Upper lobe of left lung (tissue), 6 donors: ENCODE measurements at places on chromosomes 1 and 21. TPM values are rescaled to one million over a fixed set of nuclear protein-coding genes. Genes with fewer than 3 reads are reported as not detected.

The CFAP74 gene
- total RNA-seq, result 17.8 TPM

The RPTN gene
- not detected for total RNA-seq

DNA sequence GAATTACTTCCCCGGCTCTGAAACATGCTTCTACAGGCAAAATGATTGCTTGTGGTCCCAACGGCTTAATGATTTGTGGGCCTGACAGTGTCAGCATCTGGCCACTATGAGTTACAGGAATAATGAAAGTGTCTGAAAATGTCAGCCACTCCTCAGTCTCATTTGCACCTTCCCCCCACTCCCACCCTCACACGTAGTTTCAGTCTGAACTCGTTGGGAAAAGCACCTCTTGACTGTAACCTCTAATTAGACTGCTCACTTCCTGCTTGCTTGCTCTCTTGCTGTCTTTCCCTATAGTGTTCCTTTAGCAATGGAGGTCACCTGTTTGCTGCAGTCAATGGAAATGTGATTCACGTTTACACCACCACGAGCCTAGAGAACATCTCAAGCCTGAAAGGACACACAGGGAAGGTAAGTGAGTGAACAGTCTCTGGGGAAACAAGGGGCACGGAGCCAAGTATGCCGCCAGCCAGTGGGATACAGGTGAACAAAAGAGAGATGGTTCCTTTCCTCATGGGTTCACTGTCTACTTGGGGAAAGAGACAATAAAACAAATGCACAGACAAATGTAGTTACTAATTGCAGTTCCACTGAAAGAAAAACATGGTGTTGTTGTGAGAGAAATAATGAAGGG lies 27.1 kb downstream of the CFAP57 start:
- no peak for DNase-seq
- H3K4me3 ChIP-seq, result no peak overlapping the region
- no peaks in the 10 kb centered on the region for H3K36me3 ChIP-seq
- H3K27ac ChIP-seq, result no peak overlapping the region

The TEX35 gene
- total RNA-seq, result not detected

- H3K4me3 ChIP-seq, result no peak overlapping the region
- H3K27me3 ChIP-seq, result no peaks in the 10 kb centered on the region
- peaks cover 40% of the 10 kb centered on the region for H3K4me1 ChIP-seq
- DNase-seq, result no peak
Measured at GRCh38 chr1:232576537-232576936, 53.4 kb downstream of the SIPA1L2 start.

GRCh38 chr1:64691626-64692025 lies 53.2 kb upstream of the RAVER2 start:
- peaks cover 8% of the 10 kb centered on the region for H3K36me3 ChIP-seq
- no peak overlapping the region for H3K4me3 ChIP-seq
- no peaks in the 10 kb centered on the region for H3K27me3 ChIP-seq
- H3K27ac ChIP-seq, result no peak overlapping the region
- no peak for DNase-seq

GRCh38 chr1:16900751-16901150 lies 5.0 kb downstream of the RNU1-2 start:
- H3K4me1 ChIP-seq, result peaks cover 16% of the 10 kb centered on the region
- no peak overlapping the region for H3K4me3 ChIP-seq
- H3K27me3 ChIP-seq, result no peaks in the 10 kb centered on the region
- no peaks in the 10 kb centered on the region for H3K36me3 ChIP-seq

- H3K4me3 ChIP-seq, result no peak overlapping the region
- DNase-seq, result no peak
- H3K36me3 ChIP-seq, result no peaks in the 10 kb centered on the region
- no peaks in the 10 kb centered on the region for H3K4me1 ChIP-seq
- no peaks in the 10 kb centered on the region for H3K27me3 ChIP-seq
Measured at GRCh38 chr1:104125266-104125665, 375.6 kb downstream of the AMY1C start.

DNA sequence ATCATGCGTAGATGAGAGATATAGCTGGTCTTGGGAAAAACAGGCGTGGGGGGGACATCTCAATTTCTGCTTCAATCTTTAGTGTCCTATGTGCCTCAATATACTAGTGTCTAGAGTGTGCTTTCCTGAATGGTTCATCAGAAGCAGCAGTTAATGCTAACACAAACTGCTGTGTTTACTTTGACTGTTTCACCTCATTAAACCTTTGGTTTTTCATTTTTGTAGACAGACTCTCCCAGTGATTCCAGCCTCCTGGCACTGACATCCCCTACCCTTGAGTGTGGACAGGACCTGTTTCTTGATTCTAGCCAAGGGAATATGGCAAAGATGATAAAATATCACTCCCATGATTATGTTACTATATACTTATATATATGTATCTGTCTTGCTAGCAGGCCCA lies 37.6 kb downstream of the ZYG11A start:
- no peaks in the 10 kb centered on the region for H3K36me3 ChIP-seq
- no peaks in the 10 kb centered on the region for H3K27me3 ChIP-seq
- H3K4me3 ChIP-seq, result no peak overlapping the region

GRCh38 chr1:66984491-66984890 lies 59.7 kb downstream of the MIER1 start:
- H3K27me3 ChIP-seq, result no peaks in the 10 kb centered on the region
- no peak overlapping the region for H3K4me3 ChIP-seq
- H3K36me3 ChIP-seq, result peaks cover 10% of the 10 kb centered on the region
- H3K27ac ChIP-seq, result no peak overlapping the region
- H3K4me1 ChIP-seq, result peaks cover 17% of the 10 kb centered on the region

- H3K4me1 ChIP-seq, result peaks cover 7% of the 10 kb centered on the region
- H3K27me3 ChIP-seq, result no peaks in the 10 kb centered on the region
- H3K4me3 ChIP-seq, result no peak overlapping the region
Measured at GRCh38 chr21:43274022-43274945, 105.5 kb downstream of the CRYAA start.

DNA sequence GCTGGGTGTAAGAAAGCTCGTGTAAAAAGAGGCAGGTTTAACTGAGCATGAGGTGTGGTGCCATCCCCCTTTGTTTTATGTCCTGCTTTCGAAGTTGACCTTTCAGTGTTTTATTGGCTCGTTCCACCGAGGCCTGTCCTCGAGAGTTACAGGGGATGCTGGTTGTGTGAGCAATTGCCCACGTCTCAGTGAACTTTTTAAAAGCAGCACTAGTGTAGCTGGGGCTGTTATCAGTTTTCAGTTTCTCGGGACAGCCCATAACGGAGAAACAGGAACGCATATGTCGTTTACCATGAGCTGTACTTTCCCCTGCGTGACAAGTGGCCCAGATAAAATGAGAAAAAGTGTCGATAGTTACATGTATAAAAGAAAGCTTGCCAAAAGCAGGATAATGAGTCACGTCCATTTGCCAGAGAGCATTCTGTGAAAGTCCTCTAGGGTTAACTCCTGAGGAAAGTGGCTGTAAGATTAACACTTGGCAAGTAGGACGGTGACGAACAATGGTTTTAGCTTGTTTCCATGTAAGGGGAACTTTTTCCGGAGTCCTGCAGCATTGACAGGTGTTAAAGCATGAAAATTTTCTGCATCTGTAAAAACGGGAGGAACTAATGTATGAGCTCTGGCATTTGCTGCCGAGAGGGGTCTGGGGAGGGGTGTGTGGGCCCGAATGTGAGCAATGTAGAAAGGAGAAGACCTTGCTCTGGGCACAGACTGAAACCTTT lies 7.8 kb upstream of the LRRC47 start:
- no peak overlapping the region for H3K27ac ChIP-seq
- DNase-seq, result no peak
- H3K4me3 ChIP-seq, result no peak overlapping the region

- H3K27me3 ChIP-seq, result no peaks in the 10 kb centered on the region
- DNase-seq, result no peak
- H3K4me3 ChIP-seq, result no peak overlapping the region
- no peak overlapping the region for H3K27ac ChIP-seq
- H3K4me1 ChIP-seq, result no peaks in the 10 kb centered on the region
- H3K36me3 ChIP-seq, result peaks cover 20% of the 10 kb centered on the region
Measured at GRCh38 chr1:230917284-230918135, 49.2 kb upstream of the C1orf198 start.

The INSRR gene
- 0.22 TPM for total RNA-seq

- no peak overlapping the region for H3K4me3 ChIP-seq
- H3K36me3 ChIP-seq, result no peaks in the 10 kb centered on the region
- DNase-seq, result no peak
- no peaks in the 10 kb centered on the region for H3K27me3 ChIP-seq
- no peaks in the 10 kb centered on the region for H3K4me1 ChIP-seq
Measured at GRCh38 chr1:29688471-29689365, 452.4 kb downstream of the PTPRU start.

The PCP4 gene
- total RNA-seq, result 4.4 TPM

The MPL gene
- total RNA-seq, result 1.00 TPM

The FCRLA gene
- 0.52 TPM for total RNA-seq

DNA sequence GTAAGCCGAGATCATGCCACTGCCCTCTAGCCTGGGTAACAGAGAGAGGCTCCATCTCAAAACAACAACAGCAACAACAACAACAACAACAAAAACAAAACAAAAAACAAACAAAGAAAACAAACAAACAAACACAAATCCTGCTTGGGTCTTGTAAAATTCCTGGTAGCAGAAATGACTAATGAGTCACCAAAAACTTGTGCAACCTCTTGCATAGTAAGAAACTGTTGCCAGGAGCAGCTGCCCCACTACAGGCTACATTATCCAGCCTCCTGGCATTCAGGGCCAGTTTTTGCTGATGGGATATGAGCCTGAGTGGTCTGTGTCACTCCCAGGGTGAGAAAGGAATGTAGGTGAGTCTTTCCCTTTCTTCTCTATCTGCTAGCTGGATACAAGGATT lies 245.4 kb downstream of the TNR start:
- H3K27ac ChIP-seq, result no peak overlapping the region
- no peak overlapping the region for H3K4me3 ChIP-seq
- H3K27me3 ChIP-seq, result no peaks in the 10 kb centered on the region
- H3K4me1 ChIP-seq, result no peaks in the 10 kb centered on the region
- no peaks in the 10 kb centered on the region for H3K36me3 ChIP-seq

DNA sequence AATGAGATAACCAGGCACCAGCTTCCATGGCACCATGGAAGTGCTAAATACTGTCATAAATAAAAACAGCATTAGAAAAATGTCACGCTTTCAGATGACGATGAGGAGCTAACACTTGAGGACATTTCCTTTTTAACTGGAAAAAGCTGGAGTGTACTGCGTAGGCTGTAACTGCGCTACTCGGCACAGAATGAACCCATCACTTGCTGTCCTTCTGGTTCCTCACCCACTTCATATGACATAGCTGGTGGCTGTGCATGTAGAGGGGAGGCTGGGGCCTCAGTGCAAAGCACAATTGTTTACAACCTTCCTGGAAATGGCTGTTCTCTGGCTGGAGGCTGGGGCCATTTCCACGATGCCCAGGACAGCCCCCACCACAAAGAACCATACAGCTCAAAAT lies 55.7 kb downstream of the NTPCR start:
- no peak for DNase-seq
- H3K4me3 ChIP-seq, result no peak overlapping the region
- no peaks in the 10 kb centered on the region for H3K27me3 ChIP-seq
- no peaks in the 10 kb centered on the region for H3K4me1 ChIP-seq

The S100A7A gene
- not detected for total RNA-seq

The GPR37L1 gene
- not detected for total RNA-seq

The C1orf53 gene
- 9.9 TPM for total RNA-seq
